ENCODE measurements at places on chromosomes 4 and X. TPM values are rescaled to one million over a fixed set of nuclear protein-coding genes. Genes with fewer than 3 reads are reported as not detected.

IL3RA gene
- total RNA-seq, result not detected

DNA sequence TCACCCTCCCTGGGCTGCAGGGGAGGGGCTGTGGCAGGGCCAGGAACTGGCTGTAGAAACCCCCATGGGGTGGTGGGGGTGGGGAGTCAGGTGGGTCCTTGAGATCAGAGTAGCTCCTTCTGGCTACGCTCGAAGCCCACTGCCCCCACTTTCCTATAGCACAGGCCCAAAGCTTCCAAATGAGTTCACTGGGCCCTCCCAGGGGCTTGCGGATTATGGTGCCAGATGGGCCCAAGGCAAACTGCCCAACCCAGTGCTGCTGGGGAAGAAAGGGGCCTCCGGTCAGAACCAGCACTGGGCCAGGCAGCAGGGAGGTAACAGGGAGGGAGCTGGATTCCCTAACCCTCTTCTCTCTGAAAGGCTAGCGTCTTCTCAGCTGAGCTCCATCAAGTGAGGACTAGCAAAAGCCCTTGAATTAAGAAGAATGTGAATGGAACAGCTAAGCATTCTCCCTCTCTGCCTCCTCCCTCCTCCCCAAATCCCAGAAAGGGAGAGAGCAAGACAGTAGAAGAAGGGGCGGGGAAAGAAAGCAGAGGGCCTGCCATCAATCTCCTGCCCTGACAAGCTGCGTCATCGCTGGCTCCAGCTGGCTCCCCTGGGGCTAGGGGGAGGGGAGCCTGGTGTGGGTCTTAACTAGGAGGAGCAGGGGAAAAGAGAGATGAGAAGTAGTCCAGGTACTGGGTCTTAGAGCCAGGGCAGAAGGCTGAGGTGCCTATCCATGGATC is 34.7 kb downstream of the FRMPD3 start:
- no peaks in the 10 kb centered on the region for H3K4me1 ChIP-seq
- H3K4me3 ChIP-seq, result no peak overlapping the region
- peaks cover 3% of the 10 kb centered on the region for H3K36me3 ChIP-seq
- DNase-seq, result peak; percentile 80

MRPS18C gene
- 85.4 TPM for total RNA-seq

FRMPD3 gene
- 0.26 TPM for total RNA-seq

TMEM271 gene
- total RNA-seq, result not detected

DNA sequence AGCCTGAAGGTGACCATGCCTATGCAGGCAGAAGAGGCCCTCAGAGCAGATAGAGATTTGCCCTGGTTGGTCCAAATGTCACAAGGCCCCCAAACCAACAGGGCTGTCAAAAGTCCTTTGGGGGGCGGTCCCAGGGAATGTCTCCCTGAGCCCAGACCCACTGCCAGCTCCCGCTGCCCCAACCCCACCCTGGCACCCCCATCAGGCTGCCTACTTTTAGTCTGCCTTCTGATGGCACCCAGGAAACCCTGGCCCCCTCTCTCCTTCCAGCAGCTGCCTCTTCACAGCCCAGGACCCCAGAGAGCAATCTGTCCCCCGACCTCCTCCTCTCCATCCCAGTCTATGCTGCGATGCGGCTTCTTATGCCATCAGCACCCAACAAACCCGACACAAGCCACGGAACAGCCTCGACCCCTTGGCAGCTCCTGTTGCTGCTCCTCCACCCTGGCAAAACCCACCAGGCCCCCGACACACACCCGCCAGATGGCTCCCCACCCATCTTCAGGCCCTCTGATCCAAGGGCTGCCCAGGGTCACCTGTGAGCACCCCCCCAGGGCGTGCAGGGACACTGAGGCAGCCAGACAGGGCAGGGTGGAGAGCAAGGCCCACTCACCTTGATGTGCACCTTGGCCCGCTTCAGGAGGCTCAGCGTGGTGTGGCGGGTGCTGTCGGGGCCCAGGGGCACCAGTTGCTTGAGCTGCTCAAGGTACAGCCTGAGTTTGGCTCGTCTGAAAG is 9.9 kb downstream of the MXD4 start:
- H3K36me3 ChIP-seq, result peaks cover 18% of the 10 kb centered on the region
- no peaks in the 10 kb centered on the region for H3K4me1 ChIP-seq
- H3K4me3 ChIP-seq, result no peak overlapping the region
- H3K27me3 ChIP-seq, result no peaks in the 10 kb centered on the region

- no peak overlapping the region for H3K27ac ChIP-seq
- peak overlapping the region; percentile 98 for H3K4me3 ChIP-seq
- H3K27me3 ChIP-seq, result no peaks in the 10 kb centered on the region
- DNase-seq, result peak; percentile 45
- H3K4me1 ChIP-seq, result peaks cover 2% of the 10 kb centered on the region
Observed at GRCh38 chr4:184475096-184475461, 729 bp upstream of the IRF2 start.

KIT gene
- total RNA-seq, result 6.7 TPM

PNCK gene
- total RNA-seq, result 26.8 TPM

- no peak for DNase-seq
- no peak overlapping the region for H3K4me3 ChIP-seq
- H3K27ac ChIP-seq, result no peak overlapping the region
- no peaks in the 10 kb centered on the region for H3K4me1 ChIP-seq
- no peaks in the 10 kb centered on the region for H3K27me3 ChIP-seq
- H3K36me3 ChIP-seq, result peaks cover 17% of the 10 kb centered on the region
Observed at GRCh38 chrX:119474615-119475388, 6.6 kb downstream of the SLC25A5 start.

GRCh38 chrX:153684467-153685155 is 3.1 kb upstream of the SLC6A8 start:
- no peak overlapping the region for H3K27ac ChIP-seq
- peaks cover 21% of the 10 kb centered on the region for H3K36me3 ChIP-seq
- no peaks in the 10 kb centered on the region for H3K27me3 ChIP-seq
- peak; percentile 59 for DNase-seq

TMEM156 gene
- not detected for total RNA-seq

PNMA6F gene
- total RNA-seq, result not detected

DNA sequence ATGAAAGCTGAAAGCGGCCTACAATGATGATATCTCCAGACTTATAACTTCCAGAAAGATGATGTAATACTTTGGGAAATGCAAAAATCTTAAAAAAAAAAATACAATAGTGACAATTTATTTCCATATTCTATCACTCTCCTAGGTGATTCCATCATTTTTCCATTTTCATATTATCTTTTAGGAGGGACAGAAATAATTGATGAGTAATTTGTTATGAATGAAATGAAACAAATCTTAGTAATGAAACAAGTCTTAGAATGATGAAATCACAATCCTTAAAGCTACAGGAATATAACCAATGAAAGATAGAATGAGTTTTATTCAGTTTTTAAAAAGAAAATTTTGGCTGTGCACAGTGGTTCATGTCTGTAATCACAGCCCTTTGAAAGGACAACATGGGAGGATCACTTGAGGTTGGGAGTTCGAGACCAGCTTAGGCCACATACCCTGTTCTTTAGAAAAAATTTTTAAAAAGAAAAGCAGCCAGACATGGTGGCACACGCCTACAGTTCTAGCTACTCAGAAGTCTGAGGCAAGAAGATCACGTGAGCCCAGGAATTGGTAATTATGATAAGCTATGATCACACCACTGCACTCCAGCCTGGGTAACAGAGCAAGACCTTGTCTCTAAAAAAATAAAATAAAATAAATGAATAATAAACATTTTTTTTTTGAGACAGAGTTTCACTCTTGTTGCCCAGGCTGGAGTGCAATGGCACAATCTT is 21.7 kb downstream of the CLOCK start:
- peaks cover 3% of the 10 kb centered on the region for H3K36me3 ChIP-seq
- no peaks in the 10 kb centered on the region for H3K4me1 ChIP-seq
- no peak overlapping the region for H3K4me3 ChIP-seq

DNA sequence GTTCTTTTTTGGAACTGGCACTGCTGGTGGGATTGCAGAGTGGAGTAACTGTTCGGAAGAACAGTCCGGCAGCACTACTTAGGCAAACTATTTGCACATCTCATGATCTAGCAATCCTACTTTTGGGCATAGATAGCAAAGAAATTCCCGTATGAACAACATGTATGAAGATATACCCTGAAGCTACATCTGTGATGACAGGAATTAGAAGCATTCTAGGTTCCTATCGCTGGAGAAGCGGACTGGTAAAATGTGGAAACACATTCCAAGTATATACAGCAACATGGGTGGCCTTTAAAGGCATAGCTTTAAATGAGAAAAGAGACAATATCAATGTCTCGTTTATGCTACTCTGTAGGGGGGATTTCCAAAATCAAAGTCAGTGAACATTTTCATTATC is 3.1 kb downstream of the DCAF16 start:
- peaks cover 66% of the 10 kb centered on the region for H3K36me3 ChIP-seq
- no peaks in the 10 kb centered on the region for H3K27me3 ChIP-seq
- H3K4me3 ChIP-seq, result 0 out of 2 replicates have a peak overlapping the region, but pooled peaks have one; percentile 1
- peaks cover 2% of the 10 kb centered on the region for H3K4me1 ChIP-seq
- no peak for DNase-seq

DNA sequence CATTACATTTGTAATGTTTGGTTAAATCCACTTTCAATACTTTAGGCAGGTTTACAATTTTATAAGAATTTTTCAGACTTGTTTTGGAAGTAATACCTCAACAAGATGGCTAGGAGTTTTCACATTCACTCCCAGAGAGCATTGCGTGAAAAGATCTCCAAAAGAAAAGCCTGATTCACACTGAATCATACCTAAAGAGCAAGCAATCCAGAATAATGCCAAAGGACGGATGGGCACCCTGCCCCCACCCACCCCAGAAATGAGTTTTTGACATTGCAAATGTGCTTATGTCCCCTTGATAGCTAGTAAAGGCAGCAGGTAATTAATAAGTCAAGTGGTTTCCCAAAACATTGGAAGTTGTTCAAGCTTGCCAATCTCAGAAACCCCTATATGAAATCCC is 557.7 kb upstream of the TENM3 start:
- DNase-seq, result no peak
- no peak overlapping the region for H3K27ac ChIP-seq
- no peaks in the 10 kb centered on the region for H3K27me3 ChIP-seq
- H3K4me1 ChIP-seq, result no peaks in the 10 kb centered on the region
- H3K4me3 ChIP-seq, result no peak overlapping the region

- H3K27ac ChIP-seq, result no peak overlapping the region
- DNase-seq, result no peak
- no peaks in the 10 kb centered on the region for H3K4me1 ChIP-seq
- no peaks in the 10 kb centered on the region for H3K27me3 ChIP-seq
- H3K36me3 ChIP-seq, result no peaks in the 10 kb centered on the region
- H3K4me3 ChIP-seq, result no peak overlapping the region
Observed at GRCh38 chr4:144910723-144911122, 187.3 kb downstream of the ANAPC10 start.

DNA sequence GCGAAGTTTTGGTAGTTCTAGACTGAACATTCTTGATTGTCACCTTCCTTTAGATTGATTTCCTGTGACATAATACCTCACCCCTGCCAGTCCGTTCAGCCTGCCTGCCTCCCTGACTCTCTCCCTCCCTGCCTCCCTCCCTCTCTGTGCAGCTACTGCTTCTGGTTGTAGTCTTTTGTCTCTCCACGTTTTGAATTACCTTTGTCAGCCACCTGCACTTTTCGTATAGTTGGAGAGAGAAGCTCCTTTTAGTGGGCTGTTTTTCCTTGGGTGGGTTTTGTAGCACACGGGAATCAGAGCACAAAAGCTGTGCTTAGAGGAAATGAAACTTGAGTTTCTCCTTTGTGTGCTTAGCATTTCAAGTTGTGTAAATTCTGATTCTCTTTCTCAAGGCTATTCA is 32.6 kb upstream of the MSMO1 start:
- H3K4me1 ChIP-seq, result no peaks in the 10 kb centered on the region
- no peak overlapping the region for H3K27ac ChIP-seq
- H3K36me3 ChIP-seq, result peaks cover 2% of the 10 kb centered on the region

DNA sequence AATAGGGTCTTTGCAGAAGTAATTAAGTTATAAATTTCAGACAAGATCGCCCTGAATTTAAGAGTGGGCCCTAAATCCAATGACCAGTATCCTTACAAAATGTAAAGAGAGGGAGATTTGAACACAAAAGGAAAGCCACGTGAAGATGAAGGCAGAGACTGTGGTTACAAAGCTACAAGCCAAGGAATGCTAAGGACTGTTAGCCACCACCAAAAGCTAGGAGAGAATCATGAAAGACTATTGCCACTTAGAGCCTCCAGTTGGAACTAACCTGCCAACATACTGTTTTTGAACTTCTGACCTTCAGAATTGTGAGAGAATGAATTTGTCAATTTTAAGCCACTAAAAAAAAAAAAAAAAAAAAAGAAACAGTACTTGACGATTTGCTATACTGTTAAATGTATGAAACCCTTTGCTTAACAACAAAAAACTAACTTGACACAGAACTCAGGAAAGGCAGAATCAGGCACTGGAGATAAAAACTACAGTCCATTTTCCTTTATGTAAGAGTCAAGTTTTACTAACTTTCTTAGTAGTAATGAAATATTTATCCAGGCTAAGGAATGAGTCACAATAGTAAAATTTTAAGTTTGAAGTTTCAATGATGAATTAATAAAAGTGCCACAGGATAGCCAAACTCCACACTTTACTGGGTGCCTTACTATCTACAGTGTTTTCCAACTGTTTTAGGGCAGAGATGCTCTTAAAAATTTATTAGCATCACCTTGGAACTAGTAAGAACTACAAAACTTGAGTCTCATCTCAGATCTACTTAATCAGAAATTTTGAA is 25.1 kb downstream of the DHX15 start:
- peaks cover 59% of the 10 kb centered on the region for H3K36me3 ChIP-seq
- no peak overlapping the region for H3K27ac ChIP-seq
- H3K27me3 ChIP-seq, result no peaks in the 10 kb centered on the region

MAGEA9B gene
- 0.31 TPM for total RNA-seq

MAGEE2 gene
- total RNA-seq, result not detected

TAF7L gene
- not detected for total RNA-seq

DNA sequence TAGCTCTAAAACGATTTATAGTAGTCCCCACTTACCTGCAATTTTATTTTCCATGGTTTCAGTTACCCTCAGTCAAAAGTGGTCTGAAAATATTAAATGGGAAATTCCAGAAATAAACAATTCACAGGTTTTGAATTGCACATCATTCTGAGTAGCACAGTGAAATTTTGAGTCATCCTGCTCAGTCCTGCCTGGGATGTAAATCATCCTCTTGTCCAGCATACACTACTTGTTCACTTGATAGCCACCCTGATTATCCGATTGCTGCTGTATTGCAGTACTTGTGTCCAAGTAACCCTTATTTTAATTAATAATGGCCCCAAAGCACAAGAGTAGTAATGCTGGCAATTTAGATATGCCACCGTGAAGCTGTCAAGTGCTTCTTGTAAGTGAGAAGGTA is 23.5 kb upstream of the BDH2 start:
- no peak overlapping the region for H3K4me3 ChIP-seq
- DNase-seq, result no peak
- H3K36me3 ChIP-seq, result peaks cover 63% of the 10 kb centered on the region
- H3K27me3 ChIP-seq, result no peaks in the 10 kb centered on the region

DNA sequence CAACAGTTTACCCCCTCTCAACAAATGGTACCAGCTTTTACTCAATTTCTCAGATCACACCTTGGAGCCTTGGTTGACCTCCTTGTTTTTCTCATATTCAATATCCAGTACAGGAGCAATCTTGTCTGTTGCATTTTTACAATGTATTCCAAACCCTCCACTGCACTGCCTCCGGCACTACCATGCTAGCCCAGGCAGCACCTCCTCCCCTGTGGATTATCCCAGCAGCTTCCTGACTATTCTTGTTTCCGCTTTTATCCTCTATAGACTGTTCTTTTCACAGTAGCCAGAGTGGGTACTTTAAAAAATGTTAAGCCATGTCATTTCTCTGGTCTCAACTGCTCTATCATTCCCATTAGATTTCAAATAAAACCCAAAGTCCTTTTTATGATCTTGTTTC is 253.4 kb upstream of the GPRIN3 start:
- no peak overlapping the region for H3K4me3 ChIP-seq
- no peaks in the 10 kb centered on the region for H3K4me1 ChIP-seq
- DNase-seq, result no peak
- no peaks in the 10 kb centered on the region for H3K36me3 ChIP-seq
- no peaks in the 10 kb centered on the region for H3K27me3 ChIP-seq
- H3K27ac ChIP-seq, result no peak overlapping the region
